ENCODE measurements at places on chromosomes 2 and 18.
A peak's percentile ranks its signal among the peaks of the same experiment; 100 is the strongest.

DNA sequence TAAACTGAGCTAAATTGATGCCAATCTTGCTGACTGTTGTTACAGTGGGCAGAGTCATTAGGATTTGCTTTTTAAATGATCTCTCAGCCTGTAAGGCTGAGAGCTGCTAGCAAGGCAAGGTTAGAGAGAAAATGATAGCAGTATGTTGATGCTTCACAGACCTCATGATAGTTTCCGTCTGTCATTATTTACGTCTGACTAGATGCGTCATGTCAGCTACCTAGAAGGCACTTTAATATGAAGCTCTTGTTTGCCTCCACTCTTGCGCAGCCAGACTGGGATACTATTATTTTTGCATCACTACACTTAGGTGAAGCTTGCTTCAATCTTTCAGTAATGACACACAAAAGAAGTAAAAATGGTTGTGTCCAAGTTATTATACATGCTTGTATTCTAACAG is 313.8 kb downstream of the LNPK start:
- DNase-seq = no peak

GRCh38 chr18:49444581-49444980 is 15.9 kb downstream of the DYM start:
- DNase-seq = no peak

DNA sequence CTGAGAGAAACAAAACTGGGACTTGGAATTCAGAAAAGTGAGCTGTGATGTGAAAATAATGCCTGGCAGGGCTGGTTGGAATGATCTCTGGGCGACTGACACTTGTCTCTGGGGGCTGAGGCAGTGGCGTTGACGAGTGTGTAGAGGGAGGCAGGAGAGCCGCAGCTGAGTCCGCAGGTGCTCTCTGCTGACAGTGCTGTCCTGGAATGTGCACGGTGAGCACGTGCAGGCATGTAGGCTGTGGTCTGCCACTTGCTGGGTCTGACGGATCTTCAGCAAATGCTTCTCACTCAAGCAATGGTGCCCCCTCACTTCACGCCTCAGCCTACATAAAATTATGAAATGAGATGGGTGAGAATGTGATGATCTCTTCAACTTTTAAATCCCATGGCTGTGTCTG is 38.5 kb upstream of the ATP9B start:
- no peak for DNase-seq

DNA sequence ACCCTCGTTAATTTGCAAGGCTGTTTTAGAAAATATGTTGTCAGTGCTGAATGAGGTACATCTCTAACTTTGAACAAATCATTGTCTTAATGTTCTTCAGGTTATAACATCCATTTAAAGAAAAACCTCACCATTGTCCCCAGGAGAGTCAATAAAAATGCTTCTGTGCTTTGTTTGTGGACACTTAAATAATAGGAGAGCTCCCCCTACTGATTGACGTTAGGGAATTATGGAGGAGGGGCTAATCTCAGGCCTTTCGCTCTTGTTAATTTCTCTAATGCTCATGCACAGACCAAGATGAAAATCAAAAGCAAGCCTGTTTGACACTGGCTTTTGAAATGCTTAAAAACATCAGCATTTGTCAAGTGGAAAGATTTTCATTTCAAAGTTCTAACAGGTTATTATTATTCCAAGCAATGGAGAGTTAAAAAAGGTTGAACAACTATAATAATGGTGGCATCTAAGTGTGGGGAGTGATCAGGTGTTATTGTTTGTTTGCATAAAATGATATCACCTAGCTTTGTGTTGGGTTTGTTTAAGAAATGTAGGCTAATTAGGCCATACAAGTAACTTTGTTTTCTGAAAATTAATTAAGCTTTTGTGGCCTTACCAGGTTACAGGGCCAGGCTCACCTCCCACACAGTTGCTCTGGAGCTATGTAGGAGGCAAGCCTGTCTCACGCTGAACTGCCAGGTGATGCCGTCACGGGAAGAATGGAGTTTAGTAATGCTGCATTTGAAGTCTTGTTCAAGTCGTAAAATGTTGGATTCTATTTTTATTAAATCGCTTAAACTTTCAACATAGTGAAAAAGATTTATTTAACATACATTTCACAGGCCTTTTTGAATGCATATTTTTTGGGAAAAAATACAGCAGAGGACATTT is 51.7 kb upstream of the SMIM21 start:
- DNase-seq = peak; percentile 32

- DNase-seq = no peak
Observed at GRCh38 chr2:30971231-30972025, 164.2 kb upstream of the CAPN13 start.

- no peak for DNase-seq
Observed at GRCh38 chr18:26978812-26979341, 113.4 kb upstream of the AQP4 start.

GRCh38 chr2:26997394-26997793 is 27.0 kb downstream of the MAPRE3 start:
- DNase-seq = no peak

GRCh38 chr2:66440708-66441497 is 6.0 kb downstream of the MEIS1 start:
- no peak for DNase-seq

All from HEK293T (cell line).